ENCODE measurements at places on chromosomes 6 and 20.

- no peak for DNase-seq
Observed at GRCh38 chr6:107572886-107573285, 83.0 kb downstream of the SOBP start.

GRCh38 chr20:3551681-3552434 is 81.0 kb downstream of the ATRN start:
- no peak for DNase-seq

- DNase-seq: no peak
Observed at GRCh38 chr6:119845161-119845560, 495.6 kb upstream of the MAN1A1 start.

DNA sequence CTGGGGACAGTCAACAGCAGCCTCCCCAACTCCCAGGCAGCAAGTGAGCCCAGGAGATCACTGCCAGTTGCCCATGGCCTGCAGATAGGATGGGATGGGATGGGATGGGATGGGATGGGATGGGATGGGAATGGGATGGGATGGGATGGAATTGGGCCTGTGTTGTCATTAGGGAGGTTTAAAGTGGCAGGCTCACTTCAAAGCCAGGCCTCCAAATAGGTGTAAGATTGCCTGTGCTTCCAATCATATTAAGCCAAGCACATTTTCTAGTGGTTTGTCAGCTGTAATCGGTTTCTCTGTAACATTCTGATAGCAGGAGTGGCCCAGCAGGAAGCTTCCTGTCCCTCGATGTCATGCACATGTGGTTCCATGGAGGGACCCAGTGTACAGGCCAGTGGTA is 82.7 kb upstream of the NXT1 start:
- DNase-seq: no peak

- peak; percentile 84 for DNase-seq
Observed at GRCh38 chr20:62066339-62066982, 780 bp upstream of the TAF4 start.

DNA sequence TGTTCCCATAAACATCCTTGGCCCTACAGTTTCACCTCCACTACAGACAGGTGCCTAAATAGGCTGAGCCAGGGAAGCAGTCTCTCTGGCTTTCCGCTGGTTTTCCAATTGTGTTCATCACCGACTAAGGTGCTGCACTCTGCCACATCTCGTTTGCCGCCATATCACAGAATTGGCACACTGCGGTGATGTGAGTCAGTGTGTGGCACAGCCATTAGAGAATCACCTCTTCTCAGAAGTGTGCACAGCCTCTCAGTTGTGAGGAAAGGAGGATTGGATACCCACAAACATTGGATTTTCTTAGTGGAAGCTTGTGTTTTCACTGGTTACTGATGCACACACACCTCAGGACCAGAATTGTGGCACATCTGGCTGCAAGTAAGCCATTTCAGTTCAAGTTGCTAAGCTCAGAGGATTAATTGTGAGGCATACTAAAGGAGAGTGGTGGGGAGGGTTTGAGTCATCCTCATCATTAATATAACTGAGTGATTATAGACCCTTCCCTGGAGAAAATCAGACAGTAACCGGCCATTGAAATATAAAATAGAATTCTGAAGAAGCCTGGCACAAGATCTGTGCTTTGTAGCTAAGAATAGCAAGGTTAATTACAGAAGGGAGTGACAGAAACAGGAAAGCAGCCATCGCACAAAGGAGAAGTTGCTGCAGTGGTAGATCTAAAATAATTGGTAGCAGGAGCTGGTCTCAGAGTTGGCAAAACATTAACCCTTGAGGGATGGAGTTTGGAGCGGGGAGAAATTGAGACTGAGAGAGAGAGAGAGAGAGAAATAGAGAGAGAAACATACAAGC is 506.9 kb downstream of the LMBRD1 start:
- DNase-seq: no peak

DNA sequence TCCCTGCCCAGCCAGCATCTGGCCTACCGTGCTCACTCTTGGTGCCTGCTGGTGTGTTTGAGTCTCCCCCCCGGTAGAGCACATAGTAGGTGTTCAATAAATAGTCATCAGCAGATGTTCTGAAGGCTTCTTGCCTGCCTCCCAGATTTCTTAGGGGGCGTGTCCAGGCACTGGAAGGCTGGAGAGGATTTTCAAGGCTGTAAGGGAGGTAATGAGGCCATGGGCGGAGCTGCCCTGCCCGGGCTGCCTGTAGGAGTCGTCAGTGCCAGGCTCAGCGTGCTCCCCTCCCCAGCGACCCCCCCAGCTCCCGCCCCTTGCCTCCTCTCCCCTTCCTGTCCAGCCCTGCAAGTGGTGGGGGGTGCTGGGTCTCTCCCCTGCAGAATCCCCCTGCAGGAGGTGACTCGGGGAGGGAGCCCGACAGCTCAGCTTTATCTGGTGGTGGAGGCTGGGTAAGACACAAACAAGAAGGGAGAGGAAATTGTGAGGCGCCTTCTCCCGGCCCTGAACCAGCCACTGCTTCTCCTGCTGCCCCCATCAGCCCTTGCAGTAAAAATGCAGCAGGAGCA is 55.9 kb downstream of the BCAS4 start:
- no peak for DNase-seq

- no peak for DNase-seq
Observed at GRCh38 chr6:166754218-166755030, 127.4 kb upstream of the RPS6KA2 start.

DNA sequence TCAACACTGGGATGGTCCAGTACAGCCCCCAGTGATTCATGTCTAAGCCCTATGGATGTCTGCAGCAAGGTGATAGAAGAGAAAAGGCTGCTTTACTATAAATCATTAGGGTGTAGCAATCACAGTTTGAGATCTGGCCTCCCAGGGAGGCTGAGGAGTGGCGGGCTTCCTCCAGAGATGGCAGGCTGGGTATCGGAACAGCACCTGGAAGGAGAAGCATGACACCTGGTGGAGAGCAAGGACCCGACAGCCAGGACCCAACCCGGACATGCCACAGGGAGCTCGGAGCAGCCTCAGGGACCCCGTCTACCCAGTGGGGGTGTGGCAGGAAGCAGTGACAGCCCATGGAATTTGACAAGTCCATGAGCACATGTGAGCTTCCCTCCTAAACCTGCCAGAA is 114.8 kb upstream of the CD93 start:
- no peak for DNase-seq

DNA sequence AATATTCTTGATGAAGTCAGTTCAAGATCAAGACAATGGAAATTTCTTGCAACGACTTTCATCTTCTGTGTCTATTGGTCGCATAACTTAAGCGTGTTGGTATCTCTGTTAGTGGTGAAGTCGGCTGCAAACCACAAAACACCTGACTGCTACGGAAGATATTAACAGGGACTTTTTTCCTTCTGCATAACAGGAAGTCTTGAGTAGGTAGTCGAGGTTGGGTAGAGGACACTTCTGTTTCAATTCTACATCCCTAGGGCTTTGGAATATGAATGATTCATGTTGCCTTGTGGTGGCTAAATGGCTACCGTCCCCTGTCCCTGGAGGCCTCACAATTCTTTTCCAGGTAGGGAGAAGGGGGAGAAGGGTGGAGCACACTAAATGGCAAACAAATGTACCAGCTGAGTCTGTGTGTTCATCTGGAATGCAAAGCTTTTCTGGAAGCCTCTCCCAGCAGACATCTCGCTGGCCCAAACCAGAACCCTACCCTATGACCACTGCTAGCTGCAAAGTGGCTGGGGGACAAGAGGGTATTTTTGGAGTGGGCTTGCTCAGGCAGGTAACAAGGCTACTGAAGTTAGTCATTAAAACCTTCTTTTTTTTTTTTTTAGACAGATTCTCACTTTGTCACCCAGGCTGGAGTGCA is 34.6 kb upstream of the NKX2-2 start:
- peak; percentile 62 for DNase-seq

DNA sequence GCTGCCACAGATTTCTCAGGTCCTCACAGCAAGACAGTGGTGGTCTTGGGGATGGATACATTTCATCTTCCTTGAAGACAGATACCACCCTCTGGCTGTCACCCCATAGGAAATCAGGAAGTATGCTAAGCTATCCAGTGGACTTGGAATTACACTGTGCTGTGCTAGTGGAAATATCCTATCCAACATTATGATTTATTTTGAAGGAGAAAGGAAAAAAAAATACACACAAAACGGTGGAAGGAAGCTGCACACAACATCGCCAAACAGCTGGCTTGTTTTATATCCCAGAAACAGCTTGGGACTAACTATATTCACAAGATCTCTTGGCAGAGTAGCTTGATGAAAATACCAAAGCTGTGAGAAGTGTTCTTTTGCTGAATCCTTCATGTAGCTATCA is 257.6 kb downstream of the LAMA2 start:
- DNase-seq: no peak

- DNase-seq: no peak
Observed at GRCh38 chr6:146260886-146261285, 232.0 kb downstream of the GRM1 start.

DNA sequence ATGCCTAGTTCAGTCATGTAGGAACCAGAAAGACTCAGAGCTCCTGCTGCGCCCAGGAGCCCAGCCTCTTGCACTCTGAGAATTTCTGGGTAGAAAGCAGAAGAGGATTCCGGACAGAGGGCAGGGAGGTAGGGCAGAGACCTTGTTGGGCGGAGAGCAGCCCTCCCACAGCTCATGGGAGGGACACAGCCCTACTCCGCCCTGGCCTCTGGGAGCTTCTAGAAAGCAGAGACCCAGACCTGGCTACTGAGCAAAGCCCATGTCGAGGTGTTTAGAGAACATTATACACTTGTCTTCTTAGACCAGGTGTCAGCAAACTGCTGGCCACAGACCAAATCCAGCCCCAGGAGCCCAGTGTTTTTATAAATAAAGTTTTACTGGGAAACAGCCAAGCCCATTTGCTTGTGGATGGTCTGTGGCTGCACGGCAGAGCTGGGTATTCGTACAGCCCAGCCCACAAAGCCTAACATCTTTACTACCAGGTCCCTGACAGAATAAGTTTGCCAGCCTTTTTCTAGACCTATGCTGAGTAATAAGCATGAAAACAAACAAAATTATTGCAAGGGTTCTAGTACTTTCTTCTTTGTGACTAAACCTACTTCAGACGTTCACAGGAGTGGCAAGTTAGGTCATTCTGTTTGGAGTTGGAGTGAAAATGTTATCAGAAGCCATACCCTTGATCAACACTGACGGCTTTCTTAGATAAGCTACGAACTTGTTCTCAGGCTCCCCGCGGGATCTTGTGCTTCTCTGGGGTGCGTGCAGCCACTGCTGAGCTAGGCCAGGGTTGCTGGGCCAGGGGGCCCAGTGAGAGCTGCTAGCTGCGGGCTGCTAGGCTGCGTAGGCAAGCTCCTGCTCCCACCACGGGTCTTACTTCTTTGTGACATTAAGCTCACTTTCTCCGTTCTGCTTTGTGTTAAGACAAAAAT is 235.1 kb upstream of the FOXQ1 start:
- no peak for DNase-seq

- DNase-seq: no peak
Observed at GRCh38 chr20:35339007-35339406, 46.8 kb upstream of the FAM83C start.

DNA sequence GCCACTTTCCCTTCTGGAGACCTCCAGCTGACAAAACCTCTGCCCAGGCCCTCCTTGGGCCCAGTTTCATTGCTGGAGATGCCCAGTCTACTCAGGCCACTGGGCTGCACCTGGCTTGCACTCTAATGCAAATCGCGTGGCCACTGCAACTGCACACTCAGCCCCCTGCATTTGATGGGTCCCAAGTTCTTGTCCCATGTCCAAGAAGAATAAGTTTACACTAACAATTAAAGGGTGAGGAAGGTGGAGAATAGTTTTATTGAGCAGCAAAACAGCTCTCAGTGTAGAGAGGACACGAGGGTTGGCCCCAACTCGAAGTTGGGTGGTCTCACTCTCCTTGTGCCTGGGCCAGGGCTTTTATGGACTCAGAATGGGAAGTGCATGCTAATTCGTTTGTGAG is 31.9 kb upstream of the THEMIS start:
- DNase-seq: no peak

GRCh38 chr6:81366972-81367371 is 385.5 kb downstream of the TENT5A start:
- DNase-seq: no peak

- DNase-seq: peak; percentile 91
Observed at GRCh38 chr6:31729515-31729978, 448 bp upstream of the DDAH2 start.

GRCh38 chr6:156731396-156731795 is 45.8 kb upstream of the ARID1B start:
- no peak for DNase-seq

GRCh38 chr20:23123886-23124285 is 37.8 kb upstream of the CD93 start:
- no peak for DNase-seq

- no peak for DNase-seq
Observed at GRCh38 chr6:130513770-130514169, 148.0 kb downstream of the TMEM200A start.

DNA sequence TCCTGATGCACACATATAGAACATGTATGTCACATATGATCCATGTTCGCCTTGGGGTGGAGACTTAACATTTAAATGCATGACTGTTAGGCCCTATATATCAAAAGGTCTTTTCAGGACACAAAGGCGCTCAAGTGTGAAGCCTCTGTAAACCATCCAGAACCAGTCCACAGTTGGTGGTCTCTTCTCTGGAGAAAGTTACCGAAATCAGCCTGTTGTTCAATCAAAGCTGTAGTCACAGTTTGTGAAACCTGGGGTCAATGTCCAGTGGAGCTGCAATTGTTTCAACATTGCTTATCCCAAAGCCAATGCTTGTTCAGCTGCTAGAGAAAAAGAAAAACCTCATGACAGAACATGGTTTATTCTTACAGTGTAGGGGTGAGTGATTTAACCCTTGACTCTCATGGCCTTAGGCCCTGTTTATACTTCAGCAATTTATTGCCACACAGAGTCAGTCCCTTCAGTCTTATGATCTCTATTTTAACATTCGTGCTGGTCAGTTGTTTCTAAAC is 193.6 kb upstream of the CST7 start:
- DNase-seq: peak; percentile 3

DNA sequence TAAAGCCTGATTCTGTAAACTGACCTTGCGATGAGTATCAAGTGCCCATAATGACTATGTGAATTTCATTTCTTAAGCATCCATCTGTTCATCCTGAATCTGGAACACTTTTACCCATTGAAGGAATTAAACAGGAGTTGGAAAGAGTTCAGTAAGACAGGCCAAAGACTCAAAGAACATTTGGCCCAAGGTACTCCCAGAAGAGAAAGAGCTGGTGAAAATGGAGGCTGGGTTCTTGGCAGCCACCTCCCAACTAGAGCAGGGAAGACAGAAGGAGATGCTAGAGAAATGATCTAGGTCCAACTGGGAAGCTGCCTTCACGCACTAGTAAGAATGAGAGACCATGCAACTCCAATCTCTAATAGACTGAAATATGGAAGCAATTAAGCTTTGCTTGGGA is 290.8 kb upstream of the RNF24 start:
- DNase-seq: no peak

DNA sequence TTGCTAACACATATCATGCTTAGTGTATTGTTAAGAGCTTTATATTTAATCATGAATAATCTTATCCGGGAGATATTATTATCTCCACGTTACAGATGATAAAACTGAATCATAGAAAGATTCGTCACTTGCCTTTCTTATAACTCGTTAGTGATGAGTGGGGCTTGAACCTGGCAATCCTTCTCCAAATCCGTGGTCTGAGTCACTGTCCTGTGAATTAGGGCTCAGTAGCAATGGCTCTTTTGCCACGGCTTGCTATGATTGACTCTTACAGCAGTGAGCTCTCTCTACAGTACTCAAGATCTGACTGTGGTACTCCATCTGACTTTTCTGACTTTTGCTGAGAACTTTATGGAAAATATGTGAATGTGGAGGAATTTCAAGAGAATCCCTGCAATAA is 246.9 kb downstream of the PACRG start:
- DNase-seq: no peak

GRCh38 chr6:143163621-143164020 is 102.9 kb downstream of the AIG1 start:
- DNase-seq: no peak
